ENCODE measurements at places on chromosomes 5 and 9.

- no peak for DNase-seq
These were observed 12.0 kb upstream of the HDHD3 start for GRCh38 chr9:113388833-113389232.

- no peak for DNase-seq
These were observed 43.6 kb upstream of the RAD23B start for GRCh38 chr9:107239474-107239873.

- DNase-seq = peak; percentile 29
These were observed 149.8 kb upstream of the TNC start for GRCh38 chr9:115267790-115268189.

GRCh38 chr5:121525706-121526105 is 326.0 kb upstream of the FTMT start:
- DNase-seq = no peak

DNA sequence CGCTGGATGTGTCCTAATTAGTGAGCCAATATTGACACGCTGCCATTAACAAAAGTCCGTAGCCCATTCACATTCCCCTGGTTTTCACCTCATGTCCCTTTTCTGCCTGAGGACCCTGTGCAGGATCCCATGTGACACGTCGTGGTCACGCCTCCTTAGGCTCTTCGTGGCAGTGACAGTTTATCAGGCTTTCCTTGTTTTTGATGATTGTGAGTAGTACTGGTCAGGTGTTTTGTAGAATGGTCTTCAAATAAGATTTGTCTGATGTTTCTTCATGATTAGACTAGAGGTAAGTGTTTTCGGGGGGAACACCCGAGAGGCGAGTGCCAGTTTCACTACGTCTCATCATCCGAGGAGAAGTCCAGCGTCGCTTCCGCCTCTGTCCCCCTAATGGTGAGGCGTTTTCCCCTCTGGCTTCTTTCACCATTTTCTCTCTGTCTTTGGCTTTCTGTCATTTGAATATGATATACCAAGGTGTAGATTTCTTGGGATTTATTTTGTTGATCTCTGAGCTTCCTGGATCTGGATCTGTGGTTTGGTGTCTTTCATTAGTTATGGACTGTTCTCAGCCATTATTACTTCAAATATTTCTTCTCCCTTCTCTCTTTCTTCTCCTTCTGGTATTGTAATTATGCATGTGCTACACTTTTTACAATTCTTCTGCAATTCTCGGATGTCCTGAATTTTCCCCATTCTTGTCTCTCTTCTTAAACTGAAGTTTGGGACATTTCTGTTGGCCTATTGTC is 57.3 kb downstream of the TRIP13 start:
- DNase-seq = no peak

GRCh38 chr9:126291925-126292324 is 34.7 kb upstream of the MVB12B start:
- DNase-seq = no peak

- DNase-seq = peak; percentile 49
These were observed 42.1 kb upstream of the ZNF622 start for GRCh38 chr5:16507716-16508115.

GRCh38 chr5:149108651-149109280 is 32.5 kb upstream of the ABLIM3 start:
- DNase-seq = peak; percentile 66

GRCh38 chr5:118968925-118969375 is 19.4 kb downstream of the DTWD2 start:
- peak; percentile 3 for DNase-seq

GRCh38 chr5:135153661-135154060 is 119.6 kb upstream of the PITX1 start:
- no peak for DNase-seq
